Activated CD8-positive, alpha-beta memory T cell treated with anti-CD3 and anti-CD28 coated beads for 4 hours (primary cell): ENCODE measurements at places on chromosomes 4 and X.

DNA sequence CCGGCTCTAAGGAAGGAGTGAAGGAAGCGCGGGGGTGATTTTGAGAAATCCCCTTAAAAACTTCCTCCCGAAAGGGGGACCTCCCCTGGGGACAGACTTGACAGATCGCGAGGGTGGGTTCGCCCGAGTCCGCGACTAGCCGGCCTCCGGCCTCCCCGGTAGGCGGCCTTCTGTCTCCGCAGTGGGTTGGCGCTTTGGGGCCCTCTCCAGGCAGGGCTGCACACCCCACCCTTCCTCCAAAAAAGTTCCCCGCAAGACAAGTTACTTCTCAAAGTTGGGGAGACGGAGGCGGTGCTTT is 24.8 kb downstream of the HOPX start:
- DNase-seq = no peak

DNA sequence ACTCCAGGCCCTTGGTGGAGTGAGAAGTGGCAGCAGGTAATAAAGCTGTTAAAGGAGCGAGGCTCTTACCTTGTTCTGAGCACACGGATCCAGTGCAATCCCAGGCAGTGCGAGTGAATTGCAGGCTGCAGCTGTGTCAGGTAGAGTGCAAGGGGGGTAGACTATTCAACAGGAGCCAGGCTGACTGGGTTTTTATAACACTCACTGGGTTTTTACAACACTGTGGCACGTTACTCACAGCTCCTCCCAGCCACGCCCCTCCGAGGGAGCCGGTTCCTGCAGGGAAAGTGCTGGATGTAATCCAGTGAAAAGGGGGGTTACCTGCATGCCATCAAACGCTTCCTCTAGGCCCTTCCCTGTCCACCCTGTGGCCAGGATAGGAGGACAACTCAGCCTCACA is 358 bp downstream of the FGFBP1 start:
- no peak for DNase-seq

DNA sequence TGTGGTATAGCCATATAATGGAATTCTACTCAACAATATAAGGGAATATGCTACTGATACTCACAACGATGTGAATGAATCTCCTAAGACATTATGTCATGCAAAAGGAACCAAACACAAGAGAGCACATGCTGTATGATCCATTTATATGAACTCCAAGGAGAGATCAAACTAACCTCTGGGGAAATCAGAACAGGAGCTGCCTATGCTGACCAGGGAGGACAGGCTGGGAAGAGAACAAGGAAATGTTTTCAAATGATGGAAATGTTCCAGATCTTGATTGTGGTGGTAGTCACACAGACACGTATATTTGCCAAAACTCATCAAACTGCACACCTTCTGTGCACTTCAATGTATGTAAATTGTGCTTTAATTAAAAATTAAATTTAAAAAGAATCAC is 175.3 kb downstream of the BCOR start:
- DNase-seq = no peak

GRCh38 chrX:17527135-17527701 is 152.2 kb downstream of the NHS start:
- no peak for DNase-seq

DNA sequence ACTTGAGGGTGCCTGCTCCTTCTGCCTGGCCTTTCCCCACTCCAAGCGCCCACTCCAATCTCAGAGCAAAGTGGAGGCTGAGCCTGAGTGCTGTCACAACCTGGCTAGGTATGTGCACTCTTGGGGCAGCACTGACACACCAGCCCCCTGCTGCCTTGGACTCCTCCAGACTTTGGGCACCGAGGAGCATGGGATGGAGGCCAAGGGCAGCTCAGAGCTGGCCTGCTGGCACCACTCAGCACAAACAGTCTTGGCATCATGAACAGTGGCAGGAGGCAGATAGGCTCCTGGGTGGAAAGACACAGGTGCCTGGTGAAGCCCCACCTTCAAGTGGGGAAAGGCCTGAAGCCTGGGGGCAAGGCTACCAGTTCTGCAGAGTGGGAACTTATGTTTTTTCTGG is 91.8 kb downstream of the KCNIP4 start:
- DNase-seq = no peak

- DNase-seq = no peak
Observed at GRCh38 chrX:39682778-39683177, 415.0 kb downstream of the BCOR start.
